ENCODE measurements at places on chromosomes 5 and 9. TPM values are rescaled to one million over a fixed set of nuclear protein-coding genes. Genes with fewer than 3 reads are reported as not detected.

DNA sequence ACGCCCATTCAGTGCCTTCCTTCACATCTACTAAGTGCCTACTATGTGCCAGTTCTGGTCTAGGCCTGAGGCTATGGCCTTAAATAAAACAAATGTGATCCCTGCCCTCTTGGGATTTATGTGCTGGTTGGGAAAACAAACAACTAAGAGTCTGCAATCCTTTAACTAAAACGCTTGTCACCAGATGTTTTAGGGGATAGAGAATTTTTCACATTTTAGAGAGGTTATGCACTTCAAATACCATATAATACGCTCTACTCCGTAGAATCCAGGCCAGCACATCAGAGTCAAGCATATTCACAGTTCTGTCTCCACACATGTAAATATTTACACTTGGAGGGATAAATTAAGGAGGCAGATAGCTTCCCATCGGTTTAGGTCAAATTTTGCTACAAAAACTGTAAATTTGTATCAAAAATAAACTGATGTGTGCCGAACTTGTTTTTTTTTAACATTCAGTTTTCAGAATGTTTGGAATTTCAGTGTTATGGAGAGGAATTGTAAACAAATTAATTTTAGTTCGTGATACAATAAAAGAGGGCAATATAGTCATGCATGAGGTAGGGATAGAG is 22.0 kb upstream of the ADRA1B start:
- no peak for DNase-seq

DNA sequence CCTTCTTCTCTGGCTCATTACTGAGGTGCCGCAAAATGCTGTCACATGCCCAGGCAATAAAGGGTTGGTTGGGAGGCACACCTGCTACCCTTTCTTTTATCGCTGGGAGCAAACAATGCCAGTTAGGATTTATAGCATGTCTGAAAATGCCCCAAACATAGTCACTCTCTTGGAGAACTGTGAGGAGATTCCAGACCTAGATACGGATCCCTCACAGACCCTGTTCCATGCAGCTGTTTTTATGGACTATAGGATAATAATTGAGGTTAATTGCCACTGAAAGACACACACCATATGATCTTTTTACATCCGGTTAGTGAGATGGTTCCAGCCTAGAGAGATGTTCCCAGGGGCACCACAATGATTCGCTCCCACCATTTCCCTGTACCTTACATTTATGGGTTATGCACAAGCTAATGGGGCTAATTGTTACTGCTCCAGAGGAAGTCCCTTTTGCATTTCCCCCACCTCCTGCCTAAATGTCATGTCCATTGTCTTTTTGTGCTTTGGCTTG is 318.1 kb downstream of the PIK3R1 start:
- no peak for DNase-seq

Gene ZNF879
- total RNA-seq: 4.1 TPM

GRCh38 chr5:51651476-51651875 is 268.2 kb downstream of the ISL1 start:
- no peak for DNase-seq

GRCh38 chr9:107222020-107222522 is 61.0 kb upstream of the RAD23B start:
- DNase-seq: no peak

Gene SLIT3
- 29.2 TPM for total RNA-seq
